ENCODE measurements at places on chromosomes 16 and 17. TPM values are rescaled to one million over a fixed set of nuclear protein-coding genes. Genes with fewer than 3 reads are reported as not detected.

Gene TM4SF5
- not detected for total RNA-seq

Gene ANKRD13B
- 12.3 TPM for total RNA-seq

Gene EMC8
- 24.0 TPM for total RNA-seq

Gene KRTAP3-1
- not detected for total RNA-seq

Gene TEKT5
- not detected for total RNA-seq

Gene ATAD5
- total RNA-seq = 33.2 TPM

DNA sequence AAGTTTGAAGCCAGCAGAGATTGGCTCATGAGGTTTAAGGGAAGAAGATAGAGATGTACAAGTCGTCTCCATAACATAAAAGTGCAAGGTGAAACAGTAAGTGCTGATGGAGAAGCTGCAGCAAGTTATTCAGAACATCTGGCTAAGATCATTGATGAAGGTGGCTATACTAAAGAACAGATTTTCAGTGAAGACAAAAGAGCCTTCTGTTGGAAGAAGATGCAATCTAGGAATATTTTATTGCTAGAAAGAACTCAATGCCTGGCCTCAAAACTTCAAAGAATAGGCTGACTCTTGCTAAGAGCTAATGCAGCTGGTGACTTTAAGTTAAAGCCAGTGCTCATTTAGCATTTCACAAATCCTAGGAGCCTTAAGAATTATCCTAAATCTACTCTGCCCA lies 26.0 kb downstream of the CCL4 start:
- no peak for DNase-seq

DNA sequence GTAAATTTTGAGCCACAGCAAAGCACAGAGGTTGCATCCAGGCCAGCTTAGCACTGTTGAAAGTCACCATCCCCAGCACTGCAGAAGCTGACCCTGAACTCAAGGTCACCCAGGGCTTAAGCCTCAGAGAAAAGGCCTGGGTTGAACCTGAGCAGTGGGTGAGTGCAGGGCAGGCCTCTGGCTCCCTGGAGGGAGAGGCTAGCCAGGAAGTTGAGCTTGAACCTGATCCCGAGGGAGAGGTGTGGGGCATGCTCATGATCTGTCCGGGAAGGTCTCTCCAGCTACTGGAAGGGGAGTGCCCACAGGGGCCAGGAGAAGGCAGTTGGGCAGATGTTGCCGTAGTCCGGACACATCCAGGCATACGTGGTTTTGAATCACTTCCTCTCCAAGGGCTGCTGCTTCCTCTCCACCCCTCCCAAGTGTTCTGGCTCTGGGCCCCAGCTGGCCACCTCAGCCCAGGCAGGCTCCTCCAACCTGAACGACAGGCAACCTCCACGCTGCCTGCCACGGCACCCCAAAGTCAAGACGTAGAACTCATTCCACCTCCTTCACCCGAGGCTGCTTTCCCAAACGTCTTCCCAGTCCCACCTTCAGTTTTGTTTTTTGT lies 18.4 kb downstream of the CARHSP1 start:
- no peak for DNase-seq

GRCh38 chr16:78460428-78460827 lies 361.0 kb downstream of the WWOX start:
- no peak for DNase-seq

GRCh38 chr16:63737633-63738032 lies 1384.2 kb downstream of the CDH11 start:
- DNase-seq = no peak

DNA sequence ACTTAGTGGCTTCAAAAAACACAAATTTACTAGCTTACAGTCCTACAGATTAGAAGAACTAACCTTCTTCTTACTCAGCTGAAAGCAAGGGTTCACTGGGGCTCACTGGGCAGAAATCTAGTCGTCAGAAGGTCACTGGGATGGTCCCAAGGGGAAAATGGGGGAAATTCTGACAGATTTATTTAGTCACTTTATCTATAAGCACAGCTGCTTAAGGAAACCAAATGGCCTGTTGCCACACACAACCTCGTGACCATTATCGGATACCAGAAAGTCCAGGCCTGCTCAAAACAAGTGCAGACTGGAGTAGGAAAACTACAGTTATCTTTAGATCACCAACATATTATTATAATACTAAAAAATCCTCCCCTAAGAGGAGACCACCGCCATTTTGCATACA lies 374.6 kb upstream of the ASIC2 start:
- no peak for DNase-seq
